Cardiac atrium fibroblast (primary cell): ENCODE measurements at places on chromosomes 11 and 22. TPM values are rescaled to one million over a fixed set of nuclear protein-coding genes. Genes with fewer than 3 reads are reported as not detected.

CLDN5 gene
- 5.6 and 40.5 TPM in 2 replicates for total RNA-seq

SSTR3 gene
- total RNA-seq: not detected in 2 replicates

DMC1 gene
- total RNA-seq: under 0.01 TPM in 1 of 2 replicates, not detected in the other

NAV2 gene
- 14.3 and 20.6 TPM in 2 replicates for total RNA-seq

MYO18B gene
- under 0.01 and 0.65 TPM in 2 replicates for total RNA-seq

MMP12 gene
- total RNA-seq: not detected in 2 replicates

ASCL2 gene
- total RNA-seq: 3.1 TPM in 1 of 2 replicates, not detected in the other

TRIM49C gene
- not detected in 2 replicates for total RNA-seq

DBX1 gene
- total RNA-seq: not detected in 2 replicates

OR8G5 gene
- not detected in 2 replicates for total RNA-seq

FIBIN gene
- total RNA-seq: 7.8 and 14.3 TPM in 2 replicates

ANGPTL5 gene
- not detected in 2 replicates for total RNA-seq

MEI1 gene
- total RNA-seq: 1.3 and 2.0 TPM in 2 replicates

OR8K1 gene
- total RNA-seq: not detected in 2 replicates

SCGB1C1 gene
- not detected in 2 replicates for total RNA-seq

TECTA gene
- under 0.01 and 0.65 TPM in 2 replicates for total RNA-seq

NTM gene
- total RNA-seq: 1.9 and 5.4 TPM in 2 replicates

C11orf87 gene
- not detected in 2 replicates for total RNA-seq

OR10A2 gene
- total RNA-seq: not detected in 2 replicates

CRYBB3 gene
- not detected in 2 replicates for total RNA-seq

CCDC188 gene
- 0.49 and 10.1 TPM in 2 replicates for total RNA-seq
